Sciatic nerve (tissue), 2 donors: ENCODE measurements at places on chromosomes 13 and 19. TPM values are rescaled to one million over a fixed set of nuclear protein-coding genes. Genes with fewer than 3 reads are reported as not detected.
A peak's percentile ranks its signal among the peaks of the same experiment; 100 is the strongest.

DNA sequence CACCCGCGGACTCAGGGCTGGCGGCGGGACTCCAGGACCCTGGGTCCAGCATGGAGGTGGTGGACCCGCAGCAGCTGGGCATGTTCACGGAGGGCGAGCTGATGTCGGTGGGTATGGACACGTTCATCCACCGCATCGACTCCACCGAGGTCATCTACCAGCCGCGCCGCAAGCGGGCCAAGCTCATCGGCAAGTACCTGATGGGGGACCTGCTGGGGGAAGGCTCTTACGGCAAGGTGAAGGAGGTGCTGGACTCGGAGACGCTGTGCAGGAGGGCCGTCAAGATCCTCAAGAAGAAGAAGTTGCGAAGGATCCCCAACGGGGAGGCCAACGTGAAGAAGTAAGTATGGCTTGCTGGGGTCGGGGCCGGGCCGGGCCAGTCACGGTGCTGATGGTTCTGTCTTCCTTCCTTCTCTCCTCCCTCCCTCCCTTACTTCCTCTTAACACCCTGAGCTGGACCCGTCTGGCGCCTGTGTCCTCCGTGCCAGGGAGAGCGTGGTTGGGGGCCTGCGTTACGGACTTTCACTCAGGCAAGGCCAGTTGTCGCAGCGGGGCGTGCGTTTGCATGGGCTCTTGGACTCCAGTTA lies 1.4 kb downstream of the STK11 start:
- DNase-seq, result peak; percentile 73

- DNase-seq, result no peak
These were observed 24.5 kb upstream of the LGALS16 start for GRCh38 chr19:39631178-39631577.

DNA sequence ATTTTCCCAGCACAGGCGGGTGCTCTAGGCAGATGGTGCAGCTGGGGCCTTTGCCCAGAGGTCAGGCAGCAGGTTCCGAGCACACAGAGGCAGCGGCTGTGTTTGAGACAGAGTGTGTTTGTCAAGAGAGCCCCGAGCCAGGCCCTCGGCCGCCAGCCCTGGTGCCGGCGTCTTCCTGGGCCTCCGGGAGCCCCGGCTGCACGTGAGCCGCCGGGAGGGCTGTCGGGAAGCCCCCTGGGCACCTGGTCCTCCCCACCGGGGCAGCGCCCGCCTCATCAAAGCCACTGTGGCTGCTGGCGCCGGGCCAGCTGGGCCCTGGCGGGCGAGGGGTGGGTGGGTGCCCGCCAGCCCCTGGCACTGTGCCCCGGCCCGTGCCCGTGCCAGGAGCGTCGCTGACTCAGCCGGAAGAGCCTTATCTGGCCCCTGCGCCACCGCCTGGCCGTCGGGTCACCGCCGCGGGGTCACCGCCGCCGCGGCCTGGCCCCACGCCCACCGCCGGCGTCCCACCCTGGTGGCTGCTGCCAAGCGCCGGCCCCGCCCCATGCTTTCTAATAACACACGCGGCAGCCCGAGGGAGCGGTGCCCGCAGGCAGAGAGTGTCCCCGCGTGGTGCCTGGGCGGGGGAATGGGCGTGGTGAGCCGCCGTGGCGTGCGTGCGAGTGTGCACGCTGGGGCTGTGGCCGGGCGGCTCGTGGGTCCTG lies 14.9 kb downstream of the ARID3A start:
- DNase-seq, result peak; percentile 80

GRCh38 chr13:71590654-71591148 lies 276.3 kb downstream of the DACH1 start:
- DNase-seq, result no peak

- no peak for DNase-seq
These were observed 20.8 kb upstream of the EBI3 start for GRCh38 chr19:4208385-4209094.

DNA sequence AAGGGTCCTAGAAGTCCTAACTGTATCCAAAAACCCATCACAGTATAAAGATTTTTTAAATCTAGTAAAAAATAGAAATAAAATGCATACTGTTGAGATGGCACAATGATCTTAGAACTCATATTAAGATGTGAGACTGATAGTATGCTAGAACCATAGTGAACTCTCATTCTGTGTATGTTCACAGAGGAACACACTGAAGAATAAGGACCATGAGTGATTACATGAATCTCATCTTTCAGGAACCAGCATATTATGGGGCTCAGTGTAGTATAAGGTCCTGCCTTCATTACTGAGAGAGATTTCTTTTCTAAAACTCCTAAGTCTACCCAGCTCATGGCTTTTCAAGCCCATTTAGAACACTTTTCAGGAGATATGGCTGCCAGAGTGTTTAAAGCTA lies 59.8 kb upstream of the RFC3 start:
- DNase-seq, result no peak

- no peak for DNase-seq
These were observed 95.4 kb downstream of the CYSLTR2 start for GRCh38 chr13:48749144-48749543.

DNA sequence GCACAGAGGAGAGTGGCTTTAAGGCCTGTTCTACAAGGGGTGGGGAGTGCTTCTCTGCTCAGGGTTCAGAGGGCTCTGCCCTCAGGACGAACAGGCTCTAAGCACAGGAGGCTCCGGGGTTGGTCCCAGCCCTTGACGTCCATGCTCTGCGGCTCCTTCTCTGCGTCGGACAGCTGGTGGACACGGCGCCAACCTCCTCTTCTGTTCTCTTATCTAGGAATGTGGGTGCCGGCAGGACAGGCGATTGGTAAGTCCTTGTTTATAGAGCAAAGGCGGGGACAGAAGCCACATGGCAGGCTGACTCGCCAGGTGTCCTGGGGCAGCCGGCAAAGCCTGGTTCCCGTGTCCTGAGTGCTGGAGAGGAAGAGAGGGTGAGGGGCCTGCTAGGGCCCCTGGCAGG lies 8.4 kb upstream of the RPS15 start:
- no peak for DNase-seq

DNA sequence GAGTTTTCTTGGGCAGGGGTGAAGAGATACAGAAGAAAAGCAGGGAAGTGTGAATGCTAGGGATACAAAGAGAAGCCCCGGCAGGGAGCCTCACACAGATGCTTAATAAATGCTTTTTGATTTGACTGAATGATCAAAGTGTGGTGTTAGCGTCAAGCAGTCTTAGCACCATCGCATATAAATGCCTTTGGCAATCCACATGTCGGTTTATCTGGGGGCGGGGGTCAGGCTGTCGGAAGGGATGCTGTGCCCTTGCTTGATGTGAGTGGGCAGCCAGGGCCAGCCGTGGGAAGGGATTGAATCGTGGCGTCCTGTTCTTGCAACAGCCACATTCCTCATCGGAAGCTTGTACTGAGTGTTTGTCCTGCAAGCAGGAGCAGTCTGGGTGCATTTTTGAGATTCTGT lies 173.1 kb downstream of the LACC1 start:
- DNase-seq, result no peak

DNA sequence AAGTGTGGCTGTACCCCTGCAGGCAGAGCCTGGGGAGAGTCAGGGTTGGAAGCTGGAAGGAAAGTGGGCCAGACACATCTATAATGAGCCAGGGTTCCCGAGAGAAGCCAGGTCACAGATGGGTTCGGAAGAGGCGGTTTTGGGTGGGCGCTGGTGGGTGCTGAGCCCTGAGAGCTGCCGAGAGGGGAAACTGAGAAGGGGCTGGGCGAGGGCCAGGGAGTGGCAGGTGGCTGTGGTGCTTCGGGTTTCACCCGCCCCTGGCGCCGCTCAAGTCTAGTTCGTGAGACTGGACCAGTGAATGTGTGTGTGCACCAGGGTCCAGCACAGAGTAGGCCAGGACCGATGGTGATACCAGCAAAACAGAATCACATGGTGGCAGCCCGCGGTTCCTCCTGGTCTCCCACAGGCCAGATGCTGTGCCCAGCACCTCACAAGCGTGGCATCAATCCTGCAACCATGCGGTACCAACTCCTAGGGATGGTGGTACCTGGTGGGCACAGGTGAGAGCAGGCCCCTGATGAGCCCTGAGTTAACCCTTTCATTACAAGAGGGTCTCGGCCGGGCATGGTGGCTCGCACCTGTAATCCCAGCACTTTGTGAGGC lies 1.8 kb upstream of the LRRC4B start:
- DNase-seq, result no peak

- DNase-seq, result no peak
These were observed 32.0 kb upstream of the TMEM255B start for GRCh38 chr13:113726961-113727411.

DNA sequence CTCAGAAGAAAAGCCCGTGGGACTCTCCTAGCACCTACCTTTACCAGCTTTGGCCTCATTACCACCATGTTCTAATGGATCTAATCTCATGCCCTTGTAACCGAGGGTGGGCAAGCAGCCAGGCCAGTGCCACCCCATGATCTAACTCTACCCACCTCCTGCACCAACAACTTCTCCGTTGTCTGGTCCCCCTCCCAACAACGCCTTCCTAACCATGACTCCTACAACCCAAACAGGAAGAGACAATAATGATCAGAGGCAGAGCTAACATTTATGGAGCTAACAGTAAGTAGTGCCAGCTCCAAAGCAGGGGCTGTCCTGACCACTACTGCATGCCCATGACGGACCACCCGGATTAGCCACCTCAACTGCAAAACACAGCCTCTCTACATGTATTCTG lies 3.5 kb downstream of the USP12 start:
- no peak for DNase-seq

GRCh38 chr19:50694815-50695145 lies 24.8 kb downstream of the SHANK1 start:
- no peak for DNase-seq

DNA sequence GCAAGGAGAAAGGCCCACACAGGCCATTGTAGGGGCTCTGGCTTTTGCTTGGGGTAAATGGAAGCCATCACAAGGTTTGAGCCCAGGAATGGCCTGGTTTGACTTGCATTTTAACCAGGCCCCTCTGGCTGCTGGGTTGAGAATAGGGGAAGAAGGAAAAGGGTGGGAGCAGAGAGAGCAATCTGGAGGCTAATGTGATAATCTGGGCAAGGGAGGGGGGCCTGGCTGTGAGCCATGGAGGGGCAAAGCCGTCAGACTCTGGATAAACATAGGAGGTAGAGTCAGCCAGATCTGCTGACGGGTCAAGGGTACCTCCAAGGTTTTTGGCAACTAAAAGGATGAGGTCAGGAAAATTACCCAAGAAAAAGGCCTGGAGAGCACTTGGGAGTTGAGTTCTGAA lies 41.6 kb downstream of the RFX2 start:
- peak; percentile 42 for DNase-seq

DNA sequence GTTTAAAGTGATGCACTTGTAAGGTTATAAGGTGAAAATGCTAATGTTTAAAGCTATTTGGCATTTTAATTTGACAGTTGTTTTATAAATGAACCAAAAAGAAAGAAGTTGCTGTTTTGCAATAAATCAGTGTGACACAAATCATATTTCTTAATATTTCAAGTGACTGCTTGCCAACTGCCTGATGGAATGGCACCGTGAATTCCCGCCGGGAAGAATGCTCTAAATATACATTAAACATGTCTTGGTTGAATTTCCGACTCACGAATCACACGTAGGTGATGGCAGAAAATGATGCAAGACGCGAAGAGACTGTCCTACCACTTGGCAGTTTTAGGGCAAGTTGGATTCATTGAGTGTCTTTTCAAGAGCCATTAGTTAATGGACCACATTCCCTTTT lies 3.1 kb upstream of the GJB2 start:
- no peak for DNase-seq

- no peak for DNase-seq
These were observed 1.4 kb upstream of the NTF4 start for GRCh38 chr19:49065905-49066512.

- DNase-seq, result no peak
These were observed 17.8 kb downstream of the GATAD2A start for GRCh38 chr19:19423322-19423721.

- DNase-seq, result no peak
These were observed 4.6 kb upstream of the GPI start for GRCh38 chr19:34360354-34360909.

DNA sequence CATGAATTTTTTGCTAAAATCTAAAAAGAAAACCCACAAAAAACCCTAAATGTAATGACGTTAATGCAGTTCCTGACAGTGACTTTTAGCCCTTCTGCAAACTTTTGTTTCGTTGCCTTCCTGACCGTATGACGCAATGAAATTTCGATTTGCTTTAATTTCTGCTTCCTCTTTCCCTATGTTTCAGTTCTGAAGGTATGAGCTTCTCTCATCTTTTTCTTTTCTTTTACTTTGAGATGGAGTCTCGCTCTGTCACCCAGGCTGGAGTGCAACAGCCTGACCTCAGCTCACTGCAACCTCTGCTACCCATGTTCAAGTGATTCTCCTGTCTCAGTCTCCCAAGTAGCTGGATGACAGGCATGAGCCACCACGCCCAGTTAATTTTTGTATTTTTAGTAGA lies 6.1 kb upstream of the LILRA5 start:
- no peak for DNase-seq

DNA sequence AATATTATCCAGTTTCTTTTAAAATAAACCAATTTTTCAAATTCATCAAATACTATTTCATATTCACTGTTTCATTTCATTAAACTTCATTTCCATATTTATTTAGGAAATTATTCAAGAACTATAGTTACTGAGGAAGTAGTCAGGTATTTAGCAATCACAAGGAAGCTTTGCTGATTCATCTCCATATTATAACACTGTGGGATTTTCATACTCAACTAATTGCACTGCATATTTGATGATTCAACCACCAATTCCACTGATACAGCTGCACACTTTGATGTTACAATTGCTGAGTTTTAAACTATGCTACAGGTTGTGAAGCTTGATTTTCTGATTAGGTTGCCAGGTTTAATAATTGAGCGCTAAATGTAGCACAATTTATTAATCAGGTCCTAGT lies 556.8 kb upstream of the SLITRK1 start:
- no peak for DNase-seq

DNA sequence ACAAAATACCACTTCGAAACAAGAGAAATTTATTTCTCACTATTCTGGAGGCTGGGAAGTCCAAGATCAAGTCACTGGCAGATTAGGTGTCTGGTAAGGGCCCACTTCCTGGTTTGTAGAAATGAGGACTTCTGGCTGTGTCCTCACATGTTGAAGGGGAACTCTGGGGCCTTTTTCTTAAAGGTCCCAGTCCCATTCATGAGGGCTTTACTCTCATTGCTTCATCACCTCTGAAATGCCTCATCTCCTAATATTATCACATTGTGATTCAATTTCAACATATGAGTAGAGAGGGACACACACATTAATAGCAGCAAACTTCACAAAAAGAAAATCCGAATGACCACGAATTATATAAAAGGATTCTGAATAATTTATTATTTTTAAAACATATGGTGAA lies 21.6 kb upstream of the SIGLEC14 start:
- DNase-seq, result no peak

- no peak for DNase-seq
These were observed 364.0 kb downstream of the KCTD12 start for GRCh38 chr13:76522083-76522755.

- no peak for DNase-seq
These were observed 19.0 kb downstream of the SPC24 start for GRCh38 chr19:11136400-11137101.

Gene AMH
- 1.3 TPM for total RNA-seq

Gene SPC24
- total RNA-seq, result 1.3 TPM

Gene MED29
- 37.2 TPM for total RNA-seq

Gene KIR2DL1
- not detected for total RNA-seq

Gene SRRM5
- 0.58 TPM for total RNA-seq

Gene KLK10
- total RNA-seq, result 3.0 TPM

Gene FDX2
- total RNA-seq, result 15.2 TPM

Gene ENOX1
- 4.3 TPM for total RNA-seq

Gene C5AR2
- total RNA-seq, result 6.1 TPM

Gene SLC6A16
- 5.6 TPM for total RNA-seq
